ENCODE measurements at places on chromosomes 13 and 19. TPM values are rescaled to one million over a fixed set of nuclear protein-coding genes. Genes with fewer than 3 reads are reported as not detected.

Gene PLPPR3
- total RNA-seq, result 0.27 TPM

Gene STARD13
- 11.3 TPM for total RNA-seq

Gene GAPDHS
- not detected for total RNA-seq

Gene PTPRH
- total RNA-seq, result 43.2 TPM

Gene CPB2
- total RNA-seq, result not detected

Gene RGL3
- total RNA-seq, result 83.1 TPM

Gene CCL25
- not detected for total RNA-seq

Gene CBLC
- total RNA-seq, result 54.3 TPM

Gene MIR17HG
- 4.1 TPM for total RNA-seq

Gene RETN
- total RNA-seq, result not detected

Gene ARL11
- total RNA-seq, result not detected

Gene LGALS4
- total RNA-seq, result 321 TPM

Measured in Calu3 (cell line).